ENCODE measurements at places on chromosomes 13 and 19.

- no peak for DNase-seq
These were observed 438.5 kb downstream of the ZNF536 start for GRCh38 chr19:30810726-30811125.

GRCh38 chr13:106597186-106597585 lies 29.2 kb upstream of the ARGLU1 start:
- DNase-seq: no peak

GRCh38 chr13:114128624-114129522 lies 3.5 kb downstream of the RASA3 start:
- no peak for DNase-seq

- DNase-seq: no peak
These were observed 3.5 kb downstream of the KCNN4 start for GRCh38 chr19:43777163-43777695.

DNA sequence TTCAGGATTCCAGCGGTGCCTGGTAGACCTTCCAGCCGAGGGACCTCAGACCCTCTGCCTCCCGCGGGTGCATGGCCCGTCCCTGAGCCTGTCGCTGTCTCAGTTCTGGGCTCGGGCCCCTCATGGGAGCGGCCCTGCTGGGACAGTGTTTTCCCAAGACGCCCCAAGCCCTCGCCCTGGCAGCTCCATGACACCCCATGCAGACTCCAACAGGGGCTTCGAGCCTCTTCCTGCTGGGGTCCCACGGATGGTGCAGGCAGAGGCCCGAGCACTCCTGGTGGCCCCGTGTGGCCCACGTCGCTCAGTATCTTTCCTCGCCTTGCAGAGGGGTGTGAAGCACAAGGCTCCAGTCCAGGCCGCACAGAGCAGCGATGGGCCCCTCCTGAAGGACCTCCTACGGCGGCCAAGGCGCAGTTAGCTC lies 88.8 kb upstream of the MCF2L start:
- DNase-seq: no peak

- DNase-seq: peak; percentile 59
These were observed 2.1 kb upstream of the FGF9 start for GRCh38 chr13:21668732-21669275.

GRCh38 chr19:15255359-15255990 lies 23.2 kb upstream of the EPHX3 start:
- no peak for DNase-seq

DNA sequence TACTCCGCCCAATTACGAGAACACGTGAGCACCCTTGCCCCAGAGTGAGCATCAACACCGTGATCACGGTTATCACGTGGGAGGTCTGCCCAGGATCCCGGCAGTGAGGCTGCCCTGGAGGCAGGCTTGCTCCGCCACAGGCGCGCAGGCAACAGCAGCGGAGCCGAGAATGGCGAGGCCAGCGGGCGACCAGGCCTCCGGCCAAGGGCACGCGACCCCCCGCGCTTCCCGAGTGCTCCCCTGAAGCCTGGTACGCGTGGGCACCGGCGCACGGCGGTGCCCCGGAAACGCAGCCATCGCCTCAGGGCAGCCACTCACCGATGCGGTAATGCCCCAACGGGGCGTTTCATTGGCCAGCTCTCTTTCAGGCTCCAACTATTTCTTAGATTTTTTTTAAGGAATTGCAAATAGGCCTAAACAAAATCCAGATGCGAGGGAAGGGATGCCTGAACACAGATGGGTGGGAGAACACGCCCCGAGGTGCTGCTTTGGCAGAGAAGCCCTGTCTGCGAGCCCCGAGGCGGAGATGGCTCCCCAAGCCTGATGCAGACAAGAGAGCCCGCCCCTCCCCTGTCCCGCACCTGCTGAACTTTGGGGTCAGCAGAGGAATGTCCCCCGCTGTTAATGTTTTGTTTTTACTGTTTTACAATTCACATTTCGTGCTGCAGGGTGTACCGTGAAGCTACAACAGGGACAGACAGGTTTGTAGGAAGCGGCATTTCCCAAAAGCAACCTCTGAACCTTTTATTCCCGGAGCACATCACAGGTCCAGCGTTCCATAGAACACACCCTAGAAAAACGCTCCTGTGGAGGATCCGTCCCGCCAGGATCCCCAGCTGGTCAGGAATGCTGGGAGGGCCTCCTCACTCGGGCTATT lies 132.7 kb downstream of the ZDHHC20 start:
- peak; percentile 62 for DNase-seq

DNA sequence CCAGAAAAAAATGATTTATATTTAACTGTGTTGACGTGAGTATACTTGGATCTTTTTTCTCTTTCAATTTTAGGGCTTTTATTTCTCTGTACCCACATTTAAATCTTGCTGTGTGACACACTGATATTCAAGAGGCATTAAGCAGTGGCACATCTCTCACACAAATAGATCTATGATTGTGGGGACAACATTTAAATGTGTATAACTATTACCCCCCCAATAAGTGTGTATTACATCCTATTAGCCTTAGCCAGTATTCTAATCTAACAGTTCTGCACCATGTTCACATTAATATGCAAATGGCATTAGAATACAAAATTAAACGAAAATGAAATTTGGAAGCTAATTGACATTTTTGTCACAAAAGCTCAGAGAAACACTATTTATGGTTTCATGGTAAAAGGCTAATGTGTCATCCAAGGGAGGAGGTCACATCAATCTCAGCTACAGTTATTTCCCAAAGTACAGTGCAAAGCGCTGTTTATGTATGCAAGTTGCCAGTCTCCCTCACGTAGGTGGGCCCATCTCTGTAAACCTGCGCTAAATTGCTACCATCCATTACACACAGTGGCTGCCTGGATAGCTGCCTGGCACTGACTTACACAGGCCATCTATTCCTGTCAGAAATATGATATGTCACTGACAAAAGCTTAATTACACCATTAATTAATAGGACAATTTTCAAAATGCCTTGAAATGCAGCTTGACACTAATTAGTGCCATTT lies 984.7 kb upstream of the PCDH9 start:
- DNase-seq: no peak

- DNase-seq: no peak
These were observed 31.4 kb upstream of the GGACT start for GRCh38 chr13:100619940-100620339.

DNA sequence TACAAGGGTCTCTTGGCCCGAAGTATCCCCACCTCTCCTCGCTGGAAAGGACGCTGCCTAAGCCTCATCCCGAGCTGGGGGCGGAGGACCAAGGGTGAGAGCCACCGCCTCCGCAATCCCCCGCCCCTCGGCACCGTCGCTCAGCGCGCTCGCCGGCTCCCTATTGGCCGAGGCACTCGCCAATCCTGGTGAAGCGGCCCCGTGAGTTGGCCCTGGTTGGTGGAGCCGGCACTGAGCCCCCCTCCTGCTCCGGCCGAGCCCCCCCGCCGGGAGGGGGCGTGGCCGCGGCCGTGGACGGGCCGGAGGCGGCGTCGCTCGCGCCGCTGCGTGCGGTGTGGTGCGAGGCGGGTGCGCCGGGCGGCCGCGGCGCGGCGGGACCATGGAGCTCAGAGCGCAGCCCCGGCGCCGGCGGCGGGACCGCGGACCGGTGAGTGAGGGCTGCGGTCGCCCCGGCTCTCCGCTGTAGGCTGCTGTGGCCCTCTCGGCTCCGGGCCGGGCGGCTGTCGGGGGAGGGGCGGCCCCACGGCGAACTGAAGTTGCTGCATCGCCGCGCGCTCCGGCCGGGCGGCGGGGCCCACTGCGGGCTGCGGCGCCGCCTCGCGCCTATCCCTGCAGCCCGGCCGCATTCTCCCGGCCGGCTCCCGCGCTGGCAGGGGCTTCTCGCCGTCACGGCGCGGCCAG lies at the start of gene WASF3:
Gene WASF3 (plus strand): TSS at position 291 of the 681 bp plus-strand sequence. CDS start 84,588 bp downstream, outside the sequence.
- DNase-seq: peak; percentile 96

DNA sequence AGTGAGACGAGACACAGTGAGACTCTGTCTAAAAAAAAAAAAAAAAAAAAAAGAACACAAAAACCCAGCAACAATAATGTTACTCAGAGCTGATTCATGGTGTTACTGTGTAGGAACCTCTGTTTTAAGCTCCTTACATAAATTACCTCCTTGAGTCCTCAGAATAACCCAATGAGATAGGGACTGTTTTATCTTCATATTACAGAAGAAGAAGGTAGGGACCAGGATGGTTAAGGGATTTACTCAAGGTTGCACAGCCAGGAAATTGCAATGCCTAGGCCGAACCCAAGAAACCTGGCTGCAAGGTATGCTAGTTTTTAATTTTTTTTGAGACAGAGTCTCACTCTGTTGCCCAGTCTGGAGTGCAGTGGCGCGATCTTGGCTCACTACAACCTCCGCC lies 1.5 kb upstream of the DAND5 start:
- no peak for DNase-seq

GRCh38 chr13:36789061-36789460 lies 30.0 kb upstream of the RFXAP start:
- DNase-seq: no peak

- no peak for DNase-seq
These were observed 202.8 kb upstream of the ZNF536 start for GRCh38 chr19:30169196-30169900.

GRCh38 chr19:48539503-48540096 lies 12.4 kb upstream of the SULT2B1 start:
- peak; percentile 24 for DNase-seq

- no peak for DNase-seq
These were observed 75.8 kb upstream of the UBAC2 start for GRCh38 chr13:99124794-99125316.

DNA sequence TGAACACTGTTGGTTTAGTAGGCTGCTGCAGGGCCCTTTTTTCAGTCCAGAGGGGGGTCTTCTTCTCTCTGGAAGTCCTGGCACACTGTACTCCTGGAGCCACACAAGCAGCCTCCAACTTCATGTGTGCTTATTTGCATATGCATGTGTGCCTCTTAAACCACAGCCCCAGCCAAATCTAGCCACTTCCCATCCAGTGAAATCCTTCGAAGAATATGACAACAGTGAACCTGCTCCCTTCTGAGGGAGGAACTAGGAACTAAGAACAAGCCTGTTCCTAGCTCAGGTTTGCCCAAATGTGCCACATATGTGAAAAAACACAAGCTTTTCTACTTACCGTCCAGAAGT lies 348.5 kb downstream of the FOXO1 start:
- no peak for DNase-seq

- no peak for DNase-seq
These were observed 6.6 kb downstream of the SIRT2 start for GRCh38 chr19:38892841-38893240.

DNA sequence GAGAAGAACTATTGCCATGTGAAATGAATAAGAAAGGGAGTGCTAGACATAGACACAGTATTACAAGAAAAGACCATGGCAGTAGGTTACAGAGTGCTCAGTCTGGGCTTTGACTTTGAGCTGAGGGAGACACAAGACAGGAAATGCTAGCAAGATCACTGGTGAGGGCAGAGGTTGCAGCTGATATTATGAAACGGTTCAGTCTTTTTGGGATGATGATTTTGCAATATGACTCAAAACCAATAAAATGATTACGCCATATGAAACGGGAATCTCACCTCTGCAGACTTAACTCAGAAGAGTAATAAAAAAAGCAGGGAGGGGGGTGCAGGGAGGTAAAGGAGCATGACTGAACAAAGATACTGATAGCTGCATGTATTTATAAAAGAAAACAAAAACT lies 123.1 kb downstream of the RBM26 start:
- DNase-seq: no peak

- DNase-seq: no peak
These were observed 8.8 kb upstream of the OXGR1 start for GRCh38 chr13:97003071-97003470.

DNA sequence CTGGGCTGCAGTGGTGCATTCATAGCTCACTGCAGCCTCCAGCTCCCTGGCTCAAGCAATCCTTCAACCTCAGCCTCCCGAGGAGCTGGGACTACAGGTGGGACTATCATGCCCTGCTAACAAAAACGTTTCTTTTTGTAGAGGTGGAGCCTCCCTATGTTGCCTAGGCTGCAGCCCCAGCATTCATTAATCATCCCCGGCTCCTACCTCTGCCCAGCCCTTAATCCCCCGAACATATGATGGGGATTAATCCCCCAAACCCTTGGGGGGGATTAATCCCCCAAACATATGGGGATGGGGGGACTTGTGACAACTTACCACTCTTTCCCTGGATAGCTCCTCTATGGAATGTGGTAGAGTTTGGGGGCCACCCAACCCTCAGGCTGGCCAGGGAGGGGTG lies 45.9 kb downstream of the SUGP2 start:
- no peak for DNase-seq

All from G401 (cell line).